K562 (cell line): ENCODE measurements at places on chromosomes 1 and 21.
A peak's percentile ranks its signal among the peaks of the same experiment; 100 is the strongest.

- no peak for DNase-seq
These were observed 275.0 kb upstream of the BEND5 start for GRCh38 chr1:49051647-49052046.

DNA sequence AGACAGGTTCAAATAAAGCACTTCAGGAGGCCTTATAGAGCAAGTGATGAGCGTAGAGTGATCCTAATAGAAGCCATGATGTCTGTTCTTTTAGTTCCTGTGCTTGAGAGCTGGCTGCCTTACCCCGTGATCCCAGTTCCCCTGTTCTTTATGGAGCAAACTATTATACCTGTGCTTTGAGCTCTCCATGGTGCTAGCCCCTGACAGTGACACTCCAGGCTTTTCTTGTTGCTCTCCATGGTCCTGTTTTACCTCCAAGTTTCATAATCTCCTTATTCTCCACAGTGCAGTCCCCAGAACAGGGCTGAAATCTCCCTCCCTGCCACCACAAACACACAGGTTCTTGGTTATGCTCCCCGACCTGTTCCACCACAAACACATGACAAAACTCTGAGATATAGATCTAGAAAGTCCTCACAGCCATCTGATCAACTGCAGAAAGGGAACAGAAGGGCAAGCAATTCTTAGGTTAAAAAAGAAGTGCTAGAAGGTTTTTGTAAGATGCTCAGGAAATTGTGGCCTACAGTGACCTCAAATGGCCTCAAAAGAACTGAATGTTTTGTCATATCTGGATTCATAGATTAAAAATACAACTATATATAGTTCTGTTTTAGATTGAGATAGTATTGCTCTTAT is 6.0 kb downstream of the CADM3 start:
- peak; percentile 58 for DNase-seq

DNA sequence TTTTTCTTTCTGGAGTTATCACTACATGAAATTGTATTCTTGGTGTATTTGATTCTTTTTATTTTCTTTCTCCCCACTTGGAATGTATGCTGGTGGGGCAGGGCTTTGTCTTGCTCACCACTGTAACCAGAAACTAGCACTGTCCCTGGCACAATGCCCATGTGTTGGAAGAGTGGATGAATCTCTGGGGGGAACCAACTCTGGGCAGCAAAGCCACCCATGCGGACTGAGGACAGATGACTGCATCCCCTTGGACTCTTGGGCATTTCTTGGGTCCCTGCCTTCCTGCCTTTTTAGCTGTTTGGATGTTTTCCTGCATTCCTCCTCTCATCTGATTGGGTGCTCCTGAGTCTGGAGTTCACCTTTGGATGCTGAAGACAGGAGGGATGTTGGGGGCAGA is 6.1 kb downstream of the CYP4B1 start:
- DNase-seq = no peak

- DNase-seq = no peak
These were observed 14.4 kb downstream of the MTF2 start for GRCh38 chr1:93093332-93094006.

DNA sequence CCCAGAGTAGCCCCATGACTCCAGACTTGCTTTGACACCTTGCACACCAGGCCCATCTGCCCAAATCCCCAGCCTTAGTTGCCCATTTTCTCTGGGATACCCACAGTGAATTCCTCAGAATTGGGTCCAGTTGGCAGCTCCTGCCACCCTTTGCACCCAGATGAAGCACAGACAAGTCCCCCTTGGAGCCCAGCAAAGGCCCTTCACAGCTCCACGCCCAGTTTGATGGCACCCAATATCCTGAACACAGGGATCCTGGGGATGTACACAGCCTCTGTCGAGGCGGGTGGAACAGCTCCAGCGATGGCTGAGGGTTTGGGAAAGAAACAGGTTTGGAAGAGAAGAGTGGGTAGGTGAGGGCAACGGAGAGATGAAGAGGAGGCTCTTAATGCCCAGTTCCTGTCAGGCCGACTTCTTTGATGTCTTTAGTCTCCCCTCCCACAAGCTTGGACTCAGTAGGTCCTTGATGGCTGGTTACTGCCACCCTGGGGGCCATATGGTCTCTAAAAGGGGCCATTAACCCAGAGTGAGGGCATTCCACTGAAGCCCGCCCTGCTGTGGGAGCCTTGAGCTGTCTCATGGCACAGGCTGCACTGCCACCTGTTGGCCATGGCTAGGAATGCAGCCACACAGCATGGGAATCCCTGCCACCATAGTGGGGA is 21.7 kb downstream of the TMEM53 start:
- peak; percentile 84 for DNase-seq

DNA sequence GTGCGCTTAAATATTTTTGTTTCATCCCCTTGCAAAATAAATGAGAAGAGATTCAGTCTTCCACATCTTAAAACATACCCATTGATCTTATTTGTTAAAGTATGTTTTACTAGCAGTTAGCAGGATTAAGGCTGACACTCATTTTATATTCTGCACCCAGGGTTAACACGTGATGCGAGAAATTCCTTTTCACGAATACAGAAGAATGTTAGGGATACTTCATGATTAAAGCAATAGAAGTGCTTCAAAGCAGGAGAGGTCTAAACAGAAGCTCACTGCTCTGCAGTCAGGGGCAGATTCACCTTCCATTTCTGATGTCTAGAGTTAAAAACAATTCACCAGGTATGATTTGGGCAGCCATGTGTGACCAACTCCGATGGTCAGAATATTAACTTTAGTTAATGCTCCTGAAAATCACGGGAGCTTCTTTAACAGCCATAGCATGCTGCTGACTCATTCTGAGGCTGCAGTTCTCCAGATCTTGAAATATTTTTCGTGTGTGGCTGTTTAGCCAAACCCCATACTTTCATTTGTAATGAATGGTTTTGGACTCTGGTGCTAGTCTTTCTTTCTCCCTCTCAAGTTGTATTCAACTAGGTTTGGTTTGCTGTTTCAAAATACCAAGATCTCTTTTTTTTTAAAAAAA is 19.7 kb downstream of the BCAR3 start:
- peak; percentile 31 for DNase-seq

DNA sequence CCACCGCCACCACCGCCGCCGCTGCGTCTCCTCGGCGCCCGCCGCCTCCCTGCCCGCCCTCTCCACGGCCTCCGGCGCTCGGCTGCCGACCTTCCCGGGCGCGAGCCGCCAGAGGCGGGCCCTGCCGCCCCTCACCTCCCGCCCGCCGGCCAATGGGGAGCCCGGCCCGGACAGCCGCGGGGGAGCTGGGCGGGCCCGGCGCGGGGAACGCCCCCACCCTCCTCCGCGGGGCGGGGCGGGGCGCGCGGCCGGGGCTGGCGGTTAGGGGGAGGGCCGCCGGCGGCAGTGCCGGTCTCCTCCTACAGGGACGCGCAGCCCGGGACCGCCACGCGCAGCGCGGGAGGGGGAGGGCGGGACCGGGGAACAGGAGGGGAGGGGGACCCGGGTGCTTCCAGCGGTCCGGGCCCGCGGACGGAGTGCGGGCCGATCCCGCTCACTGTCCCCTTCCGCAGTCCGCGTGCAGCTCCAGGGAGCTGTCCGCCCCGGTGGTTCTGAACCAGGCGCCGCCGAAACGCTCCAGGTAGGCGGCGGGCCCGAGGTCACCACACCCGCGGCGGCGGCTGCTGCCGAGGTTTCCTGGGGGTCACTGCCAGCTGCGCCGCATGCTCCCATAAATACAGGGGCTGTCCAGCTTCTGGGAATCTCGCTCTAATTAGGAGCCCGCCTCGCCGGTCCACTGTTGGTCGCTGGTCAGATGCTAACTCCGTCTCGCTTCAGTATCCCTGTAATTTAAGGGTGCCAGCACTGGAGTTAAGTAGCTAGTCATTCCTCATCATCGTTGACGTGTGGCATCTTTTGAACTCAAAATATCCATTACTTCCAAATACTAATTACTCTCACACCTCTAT is at the start of gene PGBD5:
Gene PGBD5 (minus strand): TSS at position 87 of the 848 bp plus-strand sequence. CDS start 404 bp downstream, outside the sequence.
- peak; percentile 99 for DNase-seq

DNA sequence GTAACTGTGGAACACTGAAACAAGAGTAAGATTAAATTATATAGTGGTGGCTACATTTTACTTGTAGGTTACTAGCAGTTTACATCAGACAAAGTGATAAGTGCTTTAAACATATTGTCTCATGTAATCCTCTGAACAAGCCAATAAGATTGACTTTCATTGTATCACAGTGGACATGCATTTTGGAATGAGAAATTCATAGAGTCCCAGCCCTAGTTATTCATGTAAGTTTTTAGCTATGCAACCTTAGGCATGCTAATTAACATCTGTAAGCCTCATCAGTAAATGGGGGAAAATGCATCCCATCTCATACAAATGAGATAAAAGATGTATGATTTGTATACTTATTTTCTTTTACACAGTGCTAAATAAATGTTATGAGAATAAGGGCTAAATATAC is 1038.1 kb upstream of the ADGRL4 start:
- DNase-seq = no peak

GRCh38 chr1:186033847-186034271 is 299.7 kb downstream of the HMCN1 start:
- no peak for DNase-seq

DNA sequence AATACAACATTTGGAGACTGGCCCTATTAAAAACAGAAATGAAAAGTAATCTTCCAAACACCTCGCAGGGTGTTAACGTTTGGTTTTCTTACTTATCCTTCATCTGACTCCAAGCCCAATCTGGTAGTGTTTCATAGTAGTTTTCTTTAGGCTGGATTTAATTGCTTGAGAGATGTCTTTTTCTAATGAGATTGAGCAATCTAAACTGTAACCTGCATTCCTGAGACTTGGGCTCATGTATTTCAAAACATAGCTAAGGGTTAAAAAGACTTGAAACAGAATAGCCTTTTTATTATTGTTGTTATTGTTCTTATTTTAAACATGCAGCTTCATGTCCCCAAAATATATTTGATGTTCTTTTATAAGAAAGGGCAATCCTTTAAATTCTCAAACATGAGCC is 278.9 kb downstream of the TGFB2 start:
- DNase-seq = no peak

GRCh38 chr1:167158111-167158812 is 62.4 kb upstream of the POU2F1 start:
- DNase-seq = no peak

DNA sequence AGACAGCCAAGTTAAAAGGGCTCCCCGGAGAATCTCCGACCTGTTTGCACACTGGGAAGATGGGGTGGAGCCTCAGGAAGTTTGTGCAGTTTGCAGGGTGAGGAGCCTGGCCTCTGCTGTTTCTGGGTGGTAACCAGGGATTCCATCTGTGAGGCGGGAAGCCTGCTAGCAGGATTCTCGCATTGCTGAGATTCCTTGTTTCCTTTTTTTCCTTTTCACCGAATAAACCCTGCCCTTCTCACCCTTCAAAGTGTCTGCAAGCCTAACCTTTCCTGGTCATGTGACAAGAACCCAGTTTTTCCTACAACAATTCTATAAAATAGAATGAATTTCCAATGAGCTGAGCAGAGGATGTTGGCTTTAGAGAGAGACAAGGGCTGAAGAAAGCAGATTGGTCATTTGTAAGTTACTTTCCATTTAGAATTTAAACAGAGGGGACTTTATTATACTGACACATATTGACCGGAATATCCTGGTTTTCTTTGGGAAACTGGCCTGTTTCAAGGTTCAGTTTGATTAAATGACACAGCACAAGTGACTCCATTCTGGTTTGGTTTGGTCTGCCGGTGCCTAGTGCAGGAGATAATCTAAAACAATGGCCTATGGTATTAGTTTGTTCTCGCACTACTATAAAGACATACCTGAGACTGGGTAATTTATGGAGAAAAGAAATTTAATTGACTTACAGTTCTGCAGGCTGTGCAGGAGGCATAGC is 48.7 kb upstream of the DNAH14 start:
- DNase-seq = no peak

- DNase-seq = no peak
These were observed 6.2 kb upstream of the LBR start for GRCh38 chr1:225434046-225434445.

DNA sequence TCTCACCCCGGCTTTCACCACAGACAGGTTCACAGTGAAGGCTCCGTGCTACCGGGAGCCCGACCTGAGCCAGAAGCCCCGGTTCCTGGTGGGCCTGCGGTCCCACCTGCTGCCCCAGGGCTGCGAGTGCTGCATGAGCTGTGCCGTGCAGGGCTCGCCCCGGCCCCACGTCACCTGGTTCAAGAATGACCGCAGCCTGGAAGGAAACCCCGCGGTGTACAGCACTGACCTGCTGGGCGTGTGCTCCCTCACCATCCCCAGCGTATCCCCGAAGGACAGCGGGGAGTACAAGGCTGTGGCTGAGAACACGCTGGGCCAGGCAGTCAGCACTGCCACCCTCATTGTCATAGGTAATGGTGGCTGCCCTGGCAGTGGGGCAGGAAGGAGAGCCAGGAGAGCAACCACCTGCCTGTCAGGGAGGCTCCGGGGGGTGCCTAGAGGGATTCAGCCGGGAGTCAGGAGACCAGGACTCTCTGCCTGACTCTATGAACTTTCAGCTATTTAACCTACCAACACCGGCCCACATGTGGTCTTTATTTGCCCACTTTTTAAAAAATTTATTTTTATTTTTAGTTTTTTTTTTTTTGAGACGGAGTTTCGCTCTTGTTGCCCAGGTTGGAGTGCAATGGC is 36.4 kb downstream of the IGFN1 start:
- DNase-seq = no peak
